ENCODE measurements at places on chromosomes 2 and 18.

DNA sequence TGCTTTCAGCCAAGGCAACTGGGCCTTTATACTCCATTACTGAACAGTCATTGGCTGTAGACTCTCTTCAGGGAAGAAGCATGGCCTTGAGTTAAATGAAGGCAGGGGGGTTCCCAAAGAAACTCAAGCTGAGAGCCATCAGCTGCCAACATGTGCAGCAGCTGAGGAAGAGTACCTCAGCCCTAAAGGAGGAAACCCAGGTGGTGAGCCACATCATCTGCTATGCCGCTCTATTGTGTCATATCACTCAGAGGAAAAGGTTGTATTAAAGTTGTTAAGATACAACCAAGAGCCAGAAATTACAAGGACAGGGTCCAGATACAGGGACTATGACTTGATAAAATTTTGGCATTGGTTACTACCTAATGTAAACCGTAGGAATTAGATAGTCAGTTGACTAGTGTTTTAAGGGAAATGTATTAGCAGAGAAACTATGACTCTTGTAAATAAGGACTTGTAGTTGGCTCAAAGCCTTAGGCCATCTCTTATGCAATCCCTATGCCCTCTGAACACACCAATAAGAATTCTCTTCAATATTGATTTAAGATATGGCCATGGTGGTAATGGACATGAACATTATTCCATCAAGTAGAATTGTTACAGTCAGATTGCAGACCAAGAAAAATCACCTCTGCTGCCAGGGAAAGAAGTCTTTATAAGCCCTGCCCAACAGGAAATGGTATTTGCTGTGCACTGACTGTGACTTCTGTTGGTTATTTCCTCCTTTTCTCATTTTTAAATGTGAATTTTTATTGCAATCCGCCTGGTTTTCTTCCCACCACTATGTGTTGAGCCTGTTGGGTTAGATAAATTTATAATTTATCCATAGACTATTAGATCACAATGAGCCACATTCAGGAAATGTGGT is 9.2 kb upstream of the LRPPRC start:
- DNase-seq: no peak

DNA sequence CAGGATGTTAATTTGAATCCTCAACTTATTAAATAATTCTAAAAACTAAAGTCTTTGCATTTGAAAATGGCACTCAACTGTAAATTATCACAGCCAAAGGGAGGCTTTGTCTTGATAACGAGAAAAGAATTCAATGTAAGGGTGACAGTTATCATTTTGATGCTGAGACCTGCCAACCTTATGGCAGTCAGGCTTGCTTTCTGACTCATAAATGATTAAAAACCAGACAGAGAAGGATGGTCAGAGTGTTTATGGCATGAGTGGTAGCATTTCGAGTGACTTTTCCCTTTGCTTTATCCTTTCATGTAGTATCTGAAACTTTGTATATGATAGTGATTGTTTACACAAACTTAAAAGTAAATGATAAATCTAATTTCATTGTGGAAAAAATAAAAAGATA is 53.9 kb upstream of the EPC2 start:
- DNase-seq: no peak

GRCh38 chr18:31199190-31199769 is 36.6 kb upstream of the DSC1 start:
- no peak for DNase-seq

GRCh38 chr2:175318542-175318941 is 137.0 kb upstream of the ATP5MC3 start:
- DNase-seq: no peak

- no peak for DNase-seq
Measured at GRCh38 chr2:172089005-172089504, 3.7 kb downstream of the DLX1 start.

GRCh38 chr2:26457251-26457666 is 20.7 kb downstream of the OTOF start:
- DNase-seq: no peak

DNA sequence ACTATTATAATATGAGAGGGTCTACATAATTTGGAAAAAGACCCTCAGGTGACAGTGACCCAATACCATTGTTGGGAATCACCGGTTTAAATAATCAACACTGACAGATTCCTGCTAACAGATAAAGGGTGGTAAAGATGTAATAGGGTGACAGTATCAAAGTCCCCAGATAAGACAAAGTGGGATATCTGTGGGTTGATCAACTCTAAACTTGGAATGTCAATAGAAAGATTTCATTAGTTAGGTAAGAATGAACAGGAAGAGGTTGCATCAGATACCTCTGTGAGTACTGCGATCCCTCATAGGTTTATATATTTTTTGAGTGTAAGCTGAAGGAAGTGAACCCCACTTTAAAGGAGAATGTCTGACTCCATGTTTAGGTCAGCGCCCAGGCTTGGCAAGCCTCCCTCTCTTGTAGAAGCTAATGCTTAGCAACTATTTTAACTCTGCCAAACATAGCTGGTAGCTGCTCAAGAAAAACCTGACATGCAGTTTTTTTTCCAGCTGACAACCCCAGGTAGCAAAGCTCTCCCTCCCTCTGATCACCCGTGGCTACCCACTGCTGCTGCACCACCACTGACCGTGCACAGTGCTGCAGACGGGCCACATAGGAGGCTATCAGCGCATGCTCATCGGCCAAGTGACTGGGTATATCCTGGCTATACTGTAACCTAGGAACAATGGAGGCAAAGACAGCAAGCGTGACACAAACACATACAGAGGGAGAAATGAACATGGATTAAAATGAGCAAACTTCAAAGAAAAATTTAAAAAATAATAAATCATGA is 113.3 kb upstream of the DNMT3A start:
- DNase-seq: no peak

DNA sequence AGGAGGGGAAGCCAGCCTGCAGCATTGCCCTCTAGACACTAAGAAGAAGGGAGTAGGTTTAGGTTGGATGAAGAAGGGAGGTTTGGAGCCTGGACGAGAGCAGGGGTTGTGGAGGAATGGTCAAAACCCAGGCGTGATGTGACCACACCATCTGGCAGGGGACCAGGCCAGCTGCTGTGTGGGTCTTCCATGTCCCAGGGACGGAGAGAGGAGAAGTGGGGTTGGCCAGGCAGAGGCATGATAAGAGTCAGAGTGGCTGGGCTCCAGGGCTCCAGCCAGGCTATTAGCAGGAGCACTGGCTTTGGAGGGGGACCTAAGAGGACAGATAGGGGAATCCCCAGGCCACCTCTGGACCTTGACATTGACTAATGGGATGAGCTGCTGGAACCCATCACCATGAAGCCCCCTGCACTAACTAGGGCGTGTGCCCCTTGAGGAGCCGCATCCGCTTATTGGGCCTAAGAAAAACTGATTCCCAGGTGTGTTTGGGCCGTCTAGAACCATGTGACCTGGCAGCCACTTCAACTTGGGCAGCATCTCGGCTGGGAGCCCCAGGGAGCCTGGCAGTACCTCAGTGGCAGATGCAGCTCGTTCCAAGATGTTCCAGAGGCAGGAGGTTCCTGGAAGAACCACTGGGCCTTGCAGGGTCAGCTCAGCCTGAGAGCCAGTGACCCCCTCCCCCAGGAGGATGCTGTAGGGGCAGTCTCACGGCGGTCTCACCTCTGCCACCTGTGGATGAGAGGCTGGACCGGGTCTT is 235.1 kb downstream of the AGAP1 start:
- no peak for DNase-seq

GRCh38 chr2:240503848-240504247 is 53.9 kb downstream of the ANKMY1 start:
- no peak for DNase-seq

DNA sequence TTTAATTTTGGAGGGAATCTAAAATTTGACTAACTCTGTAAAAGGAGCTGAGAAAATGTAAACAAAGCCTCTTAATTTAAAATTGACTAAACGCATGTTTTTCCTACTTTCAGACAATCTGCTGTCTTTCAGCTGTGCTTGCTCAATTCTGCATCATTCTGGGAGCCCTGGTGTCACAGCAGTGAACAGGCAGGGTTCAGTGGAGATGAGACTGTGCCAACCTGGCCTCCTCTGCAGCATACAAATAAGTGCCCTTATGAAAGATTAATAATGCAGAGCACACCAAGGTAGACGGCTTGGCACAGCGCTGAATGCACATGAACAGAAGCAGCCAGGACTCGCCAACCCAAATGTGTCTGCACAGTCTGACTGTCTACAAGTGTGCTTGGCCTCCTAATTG is 222.0 kb upstream of the CHAC2 start:
- no peak for DNase-seq
